ENCODE measurements at places on chromosomes 13 and 19.

- no peak for DNase-seq
Measured at GRCh38 chr19:2575734-2576481, 100.0 kb downstream of the GADD45B start.

DNA sequence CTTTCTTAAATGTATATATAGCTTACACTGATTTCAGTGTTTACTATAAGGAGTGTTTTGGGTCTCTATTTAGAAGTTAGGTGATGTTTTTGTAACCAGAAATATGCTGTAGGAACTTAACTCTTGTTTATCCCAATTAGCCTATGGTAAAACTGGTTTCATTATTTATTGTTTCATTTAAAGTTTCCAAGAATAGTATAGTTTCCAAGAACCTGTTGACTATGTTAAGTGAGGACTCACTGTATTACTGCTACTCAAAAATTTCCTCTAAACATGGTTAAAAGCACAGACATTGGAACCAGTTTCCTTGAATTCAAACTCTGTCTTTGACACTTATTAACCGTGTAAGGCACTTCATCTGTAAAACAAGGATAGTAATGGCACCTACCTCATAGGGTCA is 187.4 kb downstream of the RGCC start:
- DNase-seq, result no peak

- DNase-seq, result no peak
Measured at GRCh38 chr19:46202426-46202825, 27.1 kb upstream of the IGFL1 start.

- DNase-seq, result no peak
Measured at GRCh38 chr19:22609630-22610029, 24.5 kb upstream of the ZNF492 start.

DNA sequence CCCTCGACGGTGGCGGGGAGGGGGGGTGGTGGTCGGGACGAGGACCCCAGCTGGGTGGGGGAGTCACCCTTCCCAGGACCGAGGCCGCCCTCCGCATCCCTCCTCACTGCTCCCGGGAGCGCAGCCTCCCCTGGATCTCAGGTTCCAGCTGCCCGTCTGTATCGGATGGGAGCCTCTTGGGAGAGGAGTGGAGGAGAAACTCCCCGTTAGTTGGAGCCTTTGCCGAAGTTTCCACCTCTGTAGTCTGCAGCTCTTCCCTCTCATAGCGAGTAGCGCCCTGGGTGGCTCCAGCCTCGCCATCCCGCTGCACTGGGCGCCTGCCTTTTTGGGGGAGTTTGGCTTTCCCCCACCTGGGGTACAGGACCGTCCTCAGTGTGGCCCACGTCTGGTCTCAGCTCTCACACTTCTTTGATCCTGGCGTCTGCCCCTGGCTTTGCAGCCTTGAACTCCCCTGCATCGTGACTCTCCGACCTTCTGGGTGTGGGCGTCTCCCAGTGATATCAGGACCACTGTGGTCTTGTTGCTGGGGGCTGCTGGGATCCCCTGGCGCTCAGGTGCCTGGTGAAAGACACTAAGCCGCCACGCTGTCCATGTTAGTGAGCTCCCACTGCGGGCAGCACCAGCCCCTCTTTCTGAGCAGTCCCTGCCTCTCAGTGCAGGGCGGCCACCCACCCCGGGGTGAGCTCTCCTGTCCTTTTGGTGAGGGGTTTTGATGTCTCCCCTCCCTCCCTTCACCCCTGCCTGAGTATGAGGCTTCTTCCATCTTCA is 1.1 kb downstream of the CNOT3 start:
- no peak for DNase-seq

- DNase-seq, result no peak
Measured at GRCh38 chr19:33864311-33864850, 67.7 kb downstream of the KCTD15 start.

DNA sequence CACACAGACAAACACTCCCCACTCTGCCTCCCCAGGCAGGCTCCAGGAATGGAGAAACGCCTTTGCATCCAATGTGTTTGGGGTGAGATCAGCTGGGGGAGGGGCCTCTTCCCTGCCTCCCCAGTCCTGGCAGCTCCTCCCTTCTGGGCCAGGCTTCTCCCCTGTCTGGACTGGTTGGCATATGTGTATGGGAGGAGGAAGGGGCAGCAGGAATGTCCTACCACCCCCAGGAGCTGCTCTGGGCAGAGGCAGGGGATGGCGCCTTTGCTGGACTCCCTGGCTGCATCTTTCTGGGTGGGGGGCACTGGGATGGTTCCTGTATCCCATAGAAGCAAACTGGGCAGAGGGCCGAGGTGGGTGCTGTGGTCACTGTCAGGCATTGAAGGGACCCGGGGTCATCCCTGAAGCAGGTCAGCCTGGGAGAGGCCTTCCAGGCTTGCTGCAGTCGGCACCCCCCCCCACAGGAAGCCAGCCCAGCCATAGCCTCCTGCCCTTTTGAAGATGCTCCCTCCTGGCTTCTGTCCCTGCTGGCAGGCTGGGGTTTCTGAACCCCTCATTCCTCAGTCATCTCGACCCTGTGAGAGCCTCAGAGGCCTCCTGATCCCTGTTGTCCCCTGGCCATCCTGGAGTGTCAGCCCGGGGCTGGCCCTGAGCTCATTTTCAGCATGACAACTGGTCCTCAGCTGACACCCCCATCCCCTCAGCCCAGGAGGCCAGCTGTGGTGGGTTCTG is 21.2 kb upstream of the SLC7A10 start:
- no peak for DNase-seq

DNA sequence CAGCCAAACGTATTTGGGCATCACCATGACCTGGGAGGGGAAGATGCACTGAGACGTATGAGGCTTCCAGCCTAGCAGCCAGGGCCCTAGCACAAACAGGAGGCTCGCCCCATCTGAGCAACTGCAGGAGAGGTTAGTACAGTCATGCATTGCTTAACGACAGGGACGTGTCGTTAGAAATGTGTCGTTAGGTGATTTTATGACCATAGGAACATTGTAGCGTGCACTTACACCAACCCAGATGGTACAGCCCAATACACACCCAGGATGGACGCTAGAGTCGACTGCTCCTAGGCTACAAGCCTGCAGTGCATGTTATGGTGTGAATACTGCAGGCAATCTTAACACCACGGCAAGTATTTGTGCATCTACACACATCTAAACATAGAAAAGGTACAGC is 9.3 kb downstream of the CD177 start:
- no peak for DNase-seq

DNA sequence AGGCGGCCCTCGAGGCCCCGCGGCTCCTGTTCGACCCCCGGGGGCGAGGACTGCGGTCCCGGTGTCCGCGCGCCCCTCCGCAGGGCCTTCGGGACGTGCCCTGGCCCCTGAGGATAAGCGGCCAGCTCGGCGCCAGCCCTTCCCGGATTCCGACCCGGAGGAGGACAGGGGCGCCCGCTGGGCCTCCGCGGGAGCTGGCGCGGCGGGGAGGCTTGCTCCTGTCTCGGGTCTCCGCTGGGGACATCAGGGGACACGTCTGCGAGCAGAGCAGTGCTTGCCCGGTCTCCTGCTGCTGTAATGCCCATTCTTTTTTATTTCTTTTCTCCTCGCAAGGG is 829 bp downstream of the B3GLCT start:
- no peak for DNase-seq

- no peak for DNase-seq
Measured at GRCh38 chr13:19984430-19985218, 26.1 kb downstream of the ZMYM2 start.

- no peak for DNase-seq
Measured at GRCh38 chr13:42068886-42069285, 20.4 kb downstream of the DGKH start.

GRCh38 chr13:30125422-30126073 is 181.8 kb downstream of the KATNAL1 start:
- no peak for DNase-seq

DNA sequence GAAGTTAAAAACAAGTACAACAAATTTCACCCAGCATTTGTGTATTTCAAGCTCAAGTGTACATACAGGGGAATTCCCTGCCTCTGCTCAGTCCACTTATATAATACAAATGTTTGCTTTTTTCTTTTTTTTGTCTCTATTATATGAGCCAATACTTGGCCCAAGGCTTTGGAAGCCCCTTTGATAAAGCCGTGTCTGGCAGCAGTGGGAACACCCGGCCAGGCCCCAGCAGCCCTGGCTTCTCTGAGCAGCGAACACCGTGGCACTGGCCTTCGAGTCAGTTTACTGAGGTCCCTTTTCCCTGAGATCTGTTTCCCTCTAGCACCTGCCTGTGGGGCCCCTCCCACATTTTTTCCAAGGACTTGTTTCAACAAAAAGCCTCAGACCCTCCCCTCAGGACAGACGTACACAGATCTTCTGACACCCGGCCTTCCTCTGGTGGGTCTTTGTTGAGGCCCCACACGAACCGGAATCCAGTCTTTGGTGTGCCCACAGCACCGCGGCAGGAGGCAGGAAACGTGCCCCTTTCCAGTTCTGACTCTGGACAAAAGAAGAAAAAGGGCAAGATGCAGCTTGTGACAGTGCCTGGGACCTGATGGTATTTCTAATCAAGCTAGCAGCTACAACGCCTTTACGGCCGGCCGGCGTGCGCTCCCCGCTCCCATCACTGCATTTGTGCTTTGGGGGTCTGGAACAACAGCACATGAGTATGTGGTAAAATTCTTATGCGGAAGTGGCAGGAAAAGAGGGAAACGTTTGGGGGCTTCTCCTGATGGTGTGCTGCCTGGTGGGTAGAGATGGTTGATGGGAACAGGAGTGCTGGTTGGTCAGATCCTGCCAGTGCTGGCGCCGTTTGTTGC is 13.8 kb downstream of the SIPA1L3 start:
- no peak for DNase-seq

DNA sequence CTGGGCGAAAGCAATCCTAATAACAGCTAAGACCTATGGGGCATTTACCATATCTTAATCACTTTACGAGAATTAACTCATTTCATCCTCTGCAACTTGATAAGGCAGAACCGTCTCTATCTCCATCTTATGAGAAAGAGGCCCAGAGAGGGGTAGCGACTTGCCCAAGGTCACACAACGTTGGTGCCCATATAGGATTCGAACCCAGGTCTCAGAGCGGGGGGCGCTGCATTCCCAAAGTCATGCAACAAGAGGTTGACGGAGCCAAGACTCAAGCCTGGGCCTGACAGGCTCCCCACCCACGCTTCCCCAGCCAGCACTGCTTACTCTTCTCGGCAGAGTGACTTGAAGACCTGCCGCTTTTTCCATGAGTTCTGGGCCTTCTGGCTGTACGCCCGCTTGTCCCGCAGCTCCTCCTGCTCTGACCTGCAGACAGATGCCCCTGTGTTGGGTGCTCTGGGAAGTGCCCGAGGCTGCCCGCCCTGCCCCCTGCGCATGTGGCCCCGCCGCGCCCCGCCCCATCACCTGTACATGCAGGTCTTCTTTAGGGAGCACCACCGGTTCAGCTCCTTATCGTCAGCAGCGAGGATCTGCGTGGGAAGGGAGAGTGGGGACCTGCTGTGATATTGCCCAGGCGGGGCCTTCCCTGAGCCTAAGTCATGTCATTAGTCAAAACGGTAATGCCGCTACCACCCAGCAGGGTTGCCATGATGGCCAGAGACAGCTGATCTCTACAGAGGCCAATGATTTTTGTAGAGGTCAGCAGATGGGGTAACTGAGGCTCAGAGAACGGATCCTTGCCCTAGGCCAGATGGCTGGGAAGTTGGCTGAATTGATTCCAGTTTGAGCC is 10.8 kb downstream of the KRI1 start:
- no peak for DNase-seq

GRCh38 chr13:93529961-93530360 is 303.4 kb downstream of the GPC6 start:
- no peak for DNase-seq

DNA sequence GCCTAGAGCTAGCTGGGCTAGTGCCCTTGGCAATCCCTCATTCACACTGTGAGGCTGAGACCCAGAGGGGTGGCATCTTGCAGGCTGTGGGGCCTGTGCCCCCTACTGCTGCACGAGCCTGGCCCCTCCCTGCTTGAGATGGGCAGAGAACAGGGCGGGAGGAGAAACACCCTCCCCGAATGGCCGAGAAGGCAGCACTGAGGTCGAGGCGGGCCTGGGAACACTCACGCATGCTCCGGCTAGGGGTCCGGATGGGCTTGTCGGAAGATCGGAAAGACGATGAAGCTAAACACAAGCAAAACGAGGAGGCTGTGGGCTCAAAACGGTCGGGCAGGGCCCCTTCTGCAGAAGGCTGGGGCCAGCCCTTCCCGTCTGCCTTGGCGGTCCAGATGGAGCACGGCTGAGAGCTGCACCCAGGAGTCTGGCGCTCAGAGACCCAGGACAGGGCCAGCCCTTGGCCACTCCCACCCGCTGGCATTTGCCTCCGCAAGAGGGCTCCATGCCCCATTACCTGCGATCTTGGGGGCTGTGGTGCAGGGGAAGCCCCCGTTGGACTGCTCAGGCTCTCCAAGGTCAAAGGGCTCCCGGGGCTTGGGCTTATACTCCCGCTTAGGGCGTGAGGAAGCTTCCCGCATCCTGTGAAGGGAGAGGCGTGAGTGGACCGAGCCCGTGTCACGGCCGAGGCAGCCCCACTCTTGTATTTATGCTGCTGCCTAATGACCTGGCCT is 18.9 kb downstream of the MPND start:
- DNase-seq, result no peak

DNA sequence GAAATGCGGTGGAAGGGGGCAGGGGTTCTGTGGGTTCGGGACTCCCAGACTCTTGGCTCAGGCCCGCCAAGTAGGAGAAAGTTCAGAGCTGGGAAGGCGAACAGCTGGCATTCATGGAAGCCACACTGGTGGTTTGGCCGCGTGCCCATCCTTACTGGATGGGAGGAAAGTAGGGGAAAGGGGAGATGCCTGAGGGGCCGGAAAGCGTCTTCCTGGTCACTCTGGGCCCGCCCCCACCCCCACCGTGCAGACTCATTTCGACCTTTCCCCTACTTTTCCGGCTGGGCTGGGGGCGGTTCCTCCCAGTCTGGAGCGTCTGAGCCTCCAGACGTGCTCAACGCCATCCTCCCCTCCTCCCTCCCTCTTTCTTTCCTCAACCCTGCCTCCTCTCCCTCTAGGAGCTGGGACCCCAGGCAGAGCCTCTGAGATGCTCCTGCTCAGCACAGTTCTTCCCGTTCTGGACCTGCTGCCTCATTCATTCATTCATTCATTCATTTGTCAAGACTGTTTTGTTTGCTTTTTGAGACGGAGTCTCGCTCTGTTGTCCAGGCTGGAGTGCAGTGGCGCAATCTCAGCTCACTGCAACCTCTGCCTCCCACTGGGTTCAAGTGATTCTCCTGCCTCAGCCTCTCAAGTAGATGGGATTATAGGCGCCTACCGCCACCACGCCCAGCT is 3.5 kb downstream of the ANGPTL4 start:
- DNase-seq, result no peak

DNA sequence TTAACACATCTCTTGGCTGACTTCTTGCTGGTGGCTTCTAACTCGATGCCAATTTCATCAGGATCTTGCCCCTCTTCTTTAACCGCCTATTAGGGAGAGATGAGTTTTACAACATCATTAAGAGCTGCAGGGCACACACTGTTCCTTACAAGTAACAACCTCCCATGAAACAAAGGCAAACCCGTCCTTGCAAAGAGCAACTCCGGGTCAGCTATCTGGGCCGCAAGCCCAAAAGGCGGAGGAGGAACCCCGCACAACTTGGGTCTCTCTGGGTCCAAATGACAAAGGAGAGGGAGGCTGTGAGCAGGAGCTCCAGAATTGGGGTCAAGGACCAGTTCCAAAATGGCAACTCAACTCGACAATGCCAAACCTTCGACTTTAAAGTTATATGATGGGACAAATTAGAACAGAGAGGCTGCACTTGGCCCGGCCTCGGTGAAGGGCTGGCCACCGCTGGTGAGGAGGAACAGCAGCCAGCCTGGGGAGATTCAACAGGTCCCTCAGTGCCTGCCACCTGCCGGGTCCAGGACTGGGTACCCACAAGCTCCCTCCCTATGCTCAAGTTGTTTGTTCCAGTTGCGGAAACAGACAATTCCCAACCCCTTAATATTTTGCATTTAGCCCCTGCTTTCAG is 1.1 kb downstream of the SAFB2 start:
- DNase-seq, result no peak

- no peak for DNase-seq
Measured at GRCh38 chr13:44079413-44080205, 199.9 kb downstream of the LACC1 start.
